ENCODE measurements at places on chromosomes 12 and 14. TPM values are rescaled to one million over a fixed set of nuclear protein-coding genes. Genes with fewer than 3 reads are reported as not detected.

ARMH4 gene
- total RNA-seq: 4.3 TPM

C1R gene
- 680 TPM for total RNA-seq

SAMD4A gene
- total RNA-seq: 40.4 TPM

DNA sequence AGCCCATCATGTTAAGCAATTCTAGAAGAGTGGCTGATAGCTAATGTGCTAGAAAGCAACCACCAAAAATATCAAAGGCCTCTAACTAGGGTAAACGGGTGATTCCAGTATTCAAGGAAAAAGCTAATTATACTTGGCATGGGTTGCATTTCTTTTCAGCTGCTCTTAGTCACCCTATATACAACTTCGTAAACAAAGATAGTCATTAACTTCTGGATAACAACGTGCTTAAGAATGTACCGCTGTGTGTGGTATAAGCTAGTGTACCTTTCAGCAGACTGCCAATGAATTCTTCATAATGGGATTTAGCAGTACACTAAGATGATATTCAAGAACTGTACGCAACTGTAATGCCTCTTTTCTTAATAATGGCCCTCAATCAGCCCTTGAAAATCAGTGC, 42.2 kb upstream of the SLC6A13 start:
- no peak for DNase-seq

DNA sequence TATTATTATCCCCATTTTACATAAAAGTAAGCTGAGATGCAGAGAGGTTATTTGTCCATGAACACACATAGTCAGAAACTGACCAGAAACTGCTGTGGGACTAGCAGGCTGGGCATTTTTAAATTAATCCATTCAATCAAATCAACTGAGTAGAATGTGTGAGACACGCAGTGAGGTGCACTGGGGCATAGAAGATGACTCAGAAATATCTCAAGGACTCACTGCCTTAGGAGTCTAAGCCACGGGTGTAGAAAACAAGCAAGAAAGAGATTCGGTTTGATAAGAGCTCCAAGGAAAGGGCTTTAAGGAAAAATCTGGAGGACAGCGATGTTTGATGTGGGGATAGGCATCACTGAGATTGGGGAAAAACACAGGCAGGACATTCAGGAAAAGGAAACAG, 127.8 kb downstream of the ANO2 start:
- no peak for DNase-seq

DNA sequence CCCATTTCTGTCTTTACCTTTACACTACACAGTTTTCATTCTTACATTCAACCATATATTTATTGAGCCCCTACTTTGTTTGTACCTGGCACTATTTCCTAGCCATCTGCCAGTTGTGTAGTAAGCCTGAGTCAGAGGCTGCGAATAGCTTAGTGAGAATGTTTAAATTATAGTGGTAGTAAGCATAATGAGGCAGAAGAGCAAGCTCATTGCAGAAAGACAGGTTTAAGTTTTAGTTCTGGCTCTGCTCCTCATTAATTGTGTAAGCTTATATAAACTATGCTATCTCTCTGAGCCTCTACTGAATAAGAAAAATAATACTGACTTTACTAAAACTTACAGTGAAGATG, 123.5 kb downstream of the NAV3 start:
- DNase-seq: no peak

DNA sequence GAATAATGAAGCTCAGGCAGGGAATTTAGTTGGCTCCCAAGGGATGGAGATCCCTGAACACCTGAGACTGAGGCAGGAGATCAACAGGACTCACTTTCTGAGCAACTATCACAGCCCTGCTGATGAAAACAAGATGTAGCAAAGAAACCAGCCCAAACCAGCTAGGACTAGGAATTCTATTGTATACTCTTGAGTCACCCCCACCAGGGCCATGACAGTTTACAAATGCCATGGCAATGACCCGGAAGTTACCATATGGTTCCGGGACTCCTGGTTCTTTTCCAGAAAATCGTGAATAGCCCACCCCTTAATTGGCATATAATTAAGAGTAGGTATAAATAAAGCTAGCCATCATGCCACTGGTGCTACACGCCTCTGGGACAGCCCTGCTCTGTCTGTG, 46.0 kb upstream of the OASL start:
- DNase-seq: no peak

- no peak for DNase-seq
Observed at GRCh38 chr12:80551897-80552296, 107.9 kb downstream of the PTPRQ start.

GRCh38 chr14:80587096-80587724, 354.3 kb downstream of the CEP128 start:
- no peak for DNase-seq

DNA sequence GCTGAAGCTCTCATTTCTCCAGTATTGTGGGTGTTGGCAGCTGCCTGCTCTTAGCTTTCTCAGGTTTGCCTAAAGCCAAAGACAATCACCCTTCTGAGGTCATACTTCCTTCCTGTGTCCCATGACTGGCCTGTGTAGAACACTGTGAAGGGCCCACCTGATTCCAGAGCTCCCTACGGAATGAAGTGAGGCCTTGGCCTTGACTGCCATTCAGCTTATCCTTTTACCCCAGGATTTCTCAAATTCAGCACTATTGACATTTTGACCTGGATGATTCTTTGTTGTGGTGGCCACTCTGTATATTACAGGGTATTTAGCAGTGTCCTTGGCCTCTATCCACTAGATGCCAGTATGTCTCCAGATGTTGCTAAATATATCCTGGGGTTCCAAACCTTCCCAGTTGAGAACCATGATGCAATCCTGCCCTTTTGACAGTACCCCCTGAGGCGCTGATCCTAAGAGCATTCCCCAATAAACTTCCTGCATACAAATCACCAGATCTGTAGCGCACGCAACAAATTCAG, 112.3 kb upstream of the KRR1 start:
- no peak for DNase-seq

GRCh38 chr14:77883847-77884238, 83.9 kb downstream of the ADCK1 start:
- DNase-seq: no peak

GRCh38 chr14:53062856-53063255, 90.3 kb downstream of the DDHD1 start:
- no peak for DNase-seq

DNA sequence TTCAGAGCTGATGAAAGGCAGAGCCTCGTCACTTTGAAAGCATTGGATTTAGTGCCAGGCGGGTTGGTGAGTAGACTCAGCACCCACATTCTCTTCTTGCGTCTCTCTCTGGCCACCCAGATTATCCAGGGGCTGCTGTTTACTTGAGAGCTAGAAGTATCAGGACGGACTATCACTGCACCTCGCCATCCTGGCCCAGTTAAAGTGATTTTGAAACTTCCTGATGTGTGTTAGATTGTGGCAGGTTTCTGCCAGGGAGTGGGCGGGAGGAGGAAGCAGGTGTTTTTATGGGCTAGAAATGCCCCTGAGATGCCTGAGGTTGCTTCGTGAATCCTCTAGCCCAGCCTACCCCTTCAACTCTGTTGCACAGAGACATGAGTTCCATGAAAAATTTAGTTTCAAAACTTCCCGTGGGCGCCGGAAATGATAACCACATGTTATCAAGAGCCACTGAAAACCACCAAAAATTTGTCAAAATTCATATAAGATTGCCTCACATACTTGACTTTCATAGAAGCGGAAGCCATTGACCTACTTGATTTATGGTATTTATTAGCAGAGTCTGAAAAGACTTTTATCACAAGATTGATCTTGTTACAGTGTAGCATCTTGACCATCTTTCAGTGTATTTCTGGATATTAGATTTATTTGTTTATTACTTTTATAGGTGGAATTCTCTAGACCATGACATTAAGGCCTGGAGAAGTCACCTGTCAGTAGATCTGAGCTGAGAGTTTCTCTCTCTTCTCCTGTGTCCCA, 466.0 kb downstream of the RAD51B start:
- DNase-seq: no peak

DNA sequence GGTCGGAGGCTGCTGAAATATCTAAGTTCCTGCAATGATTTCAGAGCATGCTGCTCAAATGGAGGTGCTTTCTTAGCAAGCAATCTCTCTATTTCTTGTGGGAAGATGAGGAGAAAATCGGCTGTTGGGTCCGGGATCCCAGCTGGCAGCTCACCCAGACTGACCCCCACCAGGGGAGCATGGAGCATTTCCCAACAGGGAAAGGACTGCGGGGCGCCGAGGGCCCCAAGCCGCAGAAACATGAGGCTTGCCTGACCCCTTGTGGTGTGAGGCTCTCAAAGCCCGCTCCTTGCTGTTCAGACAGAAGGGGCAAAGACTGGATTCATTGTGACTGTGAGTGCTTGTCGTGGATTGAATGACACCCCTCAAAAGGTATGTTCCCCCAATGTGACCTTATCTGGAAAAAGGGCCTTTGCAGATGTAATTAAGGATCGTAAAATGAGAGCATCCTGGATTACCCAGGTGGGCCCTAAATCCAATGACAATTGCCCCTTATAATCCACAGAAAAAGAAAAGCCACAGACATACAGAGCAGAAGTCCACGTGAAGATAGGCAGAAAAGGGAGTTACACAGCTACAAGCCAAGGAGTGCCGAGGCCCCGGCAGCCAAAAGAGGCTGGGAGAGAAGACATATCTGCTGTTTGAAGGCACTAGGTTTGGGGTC, 116.3 kb upstream of the VASH1 start:
- DNase-seq: no peak

- no peak for DNase-seq
Observed at GRCh38 chr14:55772486-55772885, 192.5 kb downstream of the KTN1 start.

- DNase-seq: no peak
Observed at GRCh38 chr12:16454481-16454880, 107.0 kb downstream of the MGST1 start.

DNA sequence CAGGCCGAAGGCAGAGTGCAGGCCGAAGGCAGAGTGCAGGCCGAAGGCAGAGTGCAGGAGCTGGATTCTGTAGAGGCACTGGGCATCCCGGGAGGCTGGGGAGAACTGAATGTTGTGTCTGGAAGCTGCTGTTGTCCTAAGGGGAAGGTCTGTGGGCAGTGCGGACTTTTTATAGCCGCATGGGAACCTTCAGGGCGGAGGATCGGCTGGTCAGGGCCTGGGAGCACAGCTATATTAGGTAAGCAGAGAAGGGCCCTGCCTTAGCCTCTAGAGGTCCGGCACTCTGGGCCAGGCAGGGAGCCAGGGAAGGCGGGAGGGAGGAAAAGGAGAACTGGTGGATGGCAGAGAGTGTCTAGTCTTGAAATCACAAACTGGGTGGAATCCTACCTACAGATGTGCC, 14.2 kb downstream of the CABP1 start:
- DNase-seq: no peak

DNA sequence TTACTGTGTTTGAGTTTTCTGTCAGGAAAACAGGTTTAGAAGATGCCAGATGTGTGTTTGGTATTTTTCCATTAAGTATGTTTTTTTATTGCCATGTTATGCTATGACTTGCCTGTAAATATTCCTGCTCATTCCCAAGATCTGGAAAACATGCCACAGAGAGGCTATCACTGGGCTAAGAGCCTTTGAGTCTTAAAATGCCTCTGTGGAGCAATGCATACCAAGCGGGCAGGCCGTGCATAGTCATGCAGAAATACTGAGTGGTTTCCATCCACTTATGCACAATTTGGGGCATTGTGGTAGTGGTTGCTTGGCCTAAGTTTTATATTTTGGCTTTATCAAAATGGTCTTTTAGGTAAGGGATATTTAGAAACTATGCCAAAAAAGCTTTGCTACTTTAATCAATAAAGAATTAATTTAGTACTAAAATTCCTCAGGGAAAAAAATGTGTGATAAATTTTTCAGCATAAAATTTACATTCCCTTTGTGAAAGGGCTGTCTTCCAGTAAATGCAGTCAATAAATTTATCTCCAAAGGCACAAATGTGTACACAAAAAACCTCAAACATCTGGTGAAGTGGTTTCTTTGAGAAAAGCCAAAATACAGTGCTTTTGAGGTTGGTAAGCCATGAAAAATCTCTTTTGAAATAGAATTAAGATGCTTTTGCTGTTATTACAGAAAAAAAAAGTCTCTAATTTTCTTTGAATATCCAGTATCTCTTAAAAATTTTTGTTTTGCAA, 341.3 kb upstream of the FBXO33 start:
- no peak for DNase-seq
